Left lung (tissue), 14 donors: ENCODE measurements at places on chromosomes 13 and 19. TPM values are rescaled to one million over a fixed set of nuclear protein-coding genes. Genes with fewer than 3 reads are reported as not detected.

The LMTK3 gene
- polyA plus RNA-seq: 3.5 TPM

The C2CD4C gene
- 1.0 TPM for polyA plus RNA-seq

The GSX1 gene
- polyA plus RNA-seq: not detected

The ZNF57 gene
- polyA plus RNA-seq: 7.8 TPM

The MBD3L2 gene
- polyA plus RNA-seq: not detected

The CEACAM4 gene
- 0.28 TPM for polyA plus RNA-seq

The TPT1 gene
- 8,420 TPM for polyA plus RNA-seq

The ALKBH7 gene
- polyA plus RNA-seq: 34.2 TPM

The RHPN2 gene
- polyA plus RNA-seq: 6.8 TPM

The ZNF98 gene
- 4.8 TPM for polyA plus RNA-seq

The YJEFN3 gene
- 13.4 TPM for polyA plus RNA-seq

The MYH14 gene
- 46.3 TPM for polyA plus RNA-seq

The NDUFA7 gene
- 36.7 TPM for polyA plus RNA-seq

The EFNA2 gene
- 2.0 TPM for polyA plus RNA-seq

The C1QTNF9B gene
- 1.6 TPM for polyA plus RNA-seq

The FPR3 gene
- polyA plus RNA-seq: 0.84 TPM

The EID2B gene
- polyA plus RNA-seq: 3.8 TPM

The DNAAF3 gene
- polyA plus RNA-seq: 6.9 TPM

The ZNF565 gene
- polyA plus RNA-seq: 7.1 TPM

The ATP8A2 gene
- 13.2 TPM for polyA plus RNA-seq

The PSG3 gene
- not detected for polyA plus RNA-seq

The THSD1 gene
- polyA plus RNA-seq: 57.2 TPM

The DLL3 gene
- 0.33 TPM for polyA plus RNA-seq

The MEIOSIN gene
- polyA plus RNA-seq: not detected

The NXNL1 gene
- polyA plus RNA-seq: 0.28 TPM

The PSG11 gene
- not detected for polyA plus RNA-seq

The CYP2F1 gene
- polyA plus RNA-seq: 0.40 TPM

The MTMR6 gene
- polyA plus RNA-seq: 17.6 TPM

The TRIP10 gene
- polyA plus RNA-seq: 93.0 TPM

The CLEC11A gene
- polyA plus RNA-seq: 44.0 TPM

The KLK5 gene
- polyA plus RNA-seq: 0.75 TPM

The MISP gene
- polyA plus RNA-seq: 15.6 TPM

The GFY gene
- polyA plus RNA-seq: not detected

The EHD2 gene
- polyA plus RNA-seq: 122 TPM

The CYP2S1 gene
- 4.6 TPM for polyA plus RNA-seq

The KRTDAP gene
- polyA plus RNA-seq: 1.6 TPM

The IFNL1 gene
- not detected for polyA plus RNA-seq

The ZSCAN4 gene
- polyA plus RNA-seq: 0.23 TPM

The SHANK1 gene
- polyA plus RNA-seq: 7.3 TPM

The ZNF90 gene
- polyA plus RNA-seq: 23.1 TPM

The UBXN6 gene
- polyA plus RNA-seq: 89.0 TPM

The SIGLEC10 gene
- 1.4 TPM for polyA plus RNA-seq

The FXYD3 gene
- 20.3 TPM for polyA plus RNA-seq

The TNFSF11 gene
- 0.24 TPM for polyA plus RNA-seq

The COX6B2 gene
- 0.69 TPM for polyA plus RNA-seq

The RFPL4A gene
- not detected for polyA plus RNA-seq

The ARHGAP45 gene
- polyA plus RNA-seq: 8.5 TPM

The TSSK6 gene
- polyA plus RNA-seq: 1.4 TPM

The SLC7A10 gene
- polyA plus RNA-seq: 1.1 TPM

The ZAR1L gene
- not detected for polyA plus RNA-seq

The TSKS gene
- polyA plus RNA-seq: 0.18 TPM

The OVOL3 gene
- 0.27 TPM for polyA plus RNA-seq

The VAV1 gene
- polyA plus RNA-seq: 2.6 TPM

The LAIR1 gene
- polyA plus RNA-seq: 6.3 TPM

The IZUMO4 gene
- polyA plus RNA-seq: 6.4 TPM

The CD177 gene
- 0.17 TPM for polyA plus RNA-seq

The PSPN gene
- polyA plus RNA-seq: 2.6 TPM
